Activated CD4-positive, alpha-beta T cell treated with anti-CD3 and anti-CD28 coated beads, Interleukin-10, Interleukin-2, amounts not matched to agents 100 ng/mL and 50 ng/mL, durations not matched to agents 16 hours and 8 hours (primary cell): ENCODE measurements at places on chromosomes 7 and 10.
A peak's percentile ranks its signal among the peaks of the same experiment; 100 is the strongest.

DNA sequence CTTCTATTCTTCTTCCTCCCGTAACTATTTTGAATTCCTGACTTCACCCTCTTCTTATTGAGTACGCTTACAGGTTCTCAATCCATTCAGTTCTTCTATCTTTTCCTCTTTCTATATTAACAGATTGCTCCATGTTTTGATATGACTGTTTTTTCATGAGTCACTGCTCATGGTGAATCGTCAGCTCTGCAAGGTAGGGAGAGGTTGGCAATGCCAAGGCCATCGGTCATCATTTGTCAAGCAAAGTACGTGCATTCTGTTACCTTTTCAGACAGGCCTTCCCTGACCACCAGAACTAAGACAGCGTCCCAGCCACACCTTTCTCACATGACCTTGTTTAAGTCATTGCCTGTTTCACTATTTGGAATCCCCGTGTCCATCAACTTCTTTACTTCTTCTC is 1001.9 kb upstream of the SORCS1 start:
- DNase-seq = no peak

- peak; percentile 90 for DNase-seq
Measured at GRCh38 chr7:601595-602340, 82.1 kb upstream of the PDGFA start.

- peak; percentile 30 for DNase-seq
Measured at GRCh38 chr10:71493741-71494140, 97.0 kb downstream of the CDH23 start.

DNA sequence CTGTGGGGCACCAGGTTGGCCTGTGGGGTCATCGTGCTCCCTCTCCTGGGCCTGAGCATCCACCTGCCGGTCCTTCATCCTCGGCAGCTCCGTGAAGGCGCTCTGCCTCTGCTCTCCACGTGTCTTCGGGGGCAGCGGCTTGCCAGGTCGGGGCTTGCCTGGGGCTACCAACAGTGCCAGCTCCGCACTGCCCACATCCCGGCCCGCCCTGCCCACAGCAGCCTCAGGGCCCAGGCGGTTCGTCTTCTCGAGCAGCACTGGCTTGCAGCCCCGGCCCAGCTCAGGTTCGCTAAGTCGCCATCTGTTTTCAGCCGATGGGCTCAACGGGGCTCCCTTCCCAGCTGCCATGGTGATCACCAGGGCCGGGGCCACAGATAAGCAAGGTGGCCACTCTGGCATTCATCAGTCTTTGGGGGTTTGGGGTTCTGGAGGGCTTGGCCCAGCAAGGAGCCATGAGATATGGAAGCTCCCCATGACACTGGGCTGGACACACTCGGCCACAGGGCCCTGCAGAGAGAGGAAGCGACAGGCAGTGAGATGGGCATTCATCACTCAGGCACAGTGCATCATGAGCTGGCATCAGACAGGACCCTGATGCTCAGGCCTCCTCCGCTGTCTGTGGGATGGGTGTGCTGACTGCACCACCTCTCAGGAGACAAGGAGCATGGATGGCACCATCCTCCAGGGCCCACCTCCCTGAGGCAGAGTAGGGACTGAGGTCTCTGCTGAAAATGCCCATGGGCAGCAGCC is 15.5 kb downstream of the ZNF488 start:
- no peak for DNase-seq

GRCh38 chr10:65355141-65355680 is 1570.6 kb upstream of the LRRTM3 start:
- DNase-seq = no peak

DNA sequence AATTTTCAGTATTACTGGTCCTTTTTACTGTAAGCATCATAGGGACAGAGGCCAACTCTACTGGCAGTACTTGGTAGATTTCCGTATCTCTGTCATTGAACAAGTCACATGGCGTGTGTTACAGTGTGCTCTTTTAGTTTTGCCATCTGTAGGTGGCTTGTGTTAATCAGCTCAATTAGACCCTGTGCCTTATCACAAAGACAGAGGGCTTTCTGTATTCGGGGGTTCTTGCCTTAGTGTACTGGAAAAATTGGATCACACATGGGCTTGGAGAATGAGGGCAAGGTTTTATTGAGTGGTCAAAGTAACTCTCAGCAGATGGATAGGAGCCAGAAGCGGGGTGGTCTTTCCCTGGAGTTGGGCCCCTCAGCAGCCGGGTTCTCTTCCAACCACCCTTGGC is 21.3 kb upstream of the LRGUK start:
- no peak for DNase-seq

DNA sequence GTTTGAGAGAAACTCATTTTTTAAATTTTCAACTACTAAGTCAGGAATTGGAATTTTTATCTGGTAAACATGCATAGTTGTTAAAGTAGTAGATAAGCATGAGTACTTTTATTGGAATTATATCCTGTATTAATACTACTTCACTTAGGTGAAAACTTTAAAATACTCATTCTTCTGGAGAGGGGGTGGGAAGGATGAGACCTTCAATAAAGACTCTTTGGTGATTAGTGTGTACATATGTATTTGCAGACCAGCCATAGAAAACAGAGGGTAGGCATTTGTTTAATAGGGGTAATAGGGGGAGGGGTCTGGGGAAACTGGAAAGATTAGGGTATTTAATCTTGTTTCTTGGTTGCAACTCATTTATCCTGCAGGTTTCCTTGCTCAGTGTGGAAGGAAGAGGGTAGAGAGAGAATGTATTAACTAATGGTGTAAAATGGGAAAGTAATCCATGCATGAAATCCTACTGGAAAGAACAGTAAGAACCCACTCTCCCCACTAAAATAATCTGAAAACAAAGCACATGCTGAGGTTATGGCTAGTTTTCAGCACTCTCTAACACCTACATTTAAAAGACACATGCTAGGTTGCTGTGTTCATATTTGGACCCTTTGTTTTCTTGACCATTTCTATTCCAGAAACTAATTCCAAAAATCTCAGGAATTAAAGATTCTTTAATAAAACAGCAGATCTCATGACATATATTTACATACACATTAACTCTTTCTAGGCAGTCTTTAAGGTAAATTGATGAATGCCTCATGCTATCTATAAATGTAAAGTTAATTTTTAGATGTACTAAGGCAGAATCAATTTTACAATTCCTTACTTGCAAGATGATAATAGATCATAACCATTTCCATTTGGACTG is 6.2 kb upstream of the IGF2BP3 start:
- DNase-seq = no peak

- DNase-seq = no peak
Measured at GRCh38 chr7:129503725-129504124, 1.4 kb downstream of the SMKR1 start.

DNA sequence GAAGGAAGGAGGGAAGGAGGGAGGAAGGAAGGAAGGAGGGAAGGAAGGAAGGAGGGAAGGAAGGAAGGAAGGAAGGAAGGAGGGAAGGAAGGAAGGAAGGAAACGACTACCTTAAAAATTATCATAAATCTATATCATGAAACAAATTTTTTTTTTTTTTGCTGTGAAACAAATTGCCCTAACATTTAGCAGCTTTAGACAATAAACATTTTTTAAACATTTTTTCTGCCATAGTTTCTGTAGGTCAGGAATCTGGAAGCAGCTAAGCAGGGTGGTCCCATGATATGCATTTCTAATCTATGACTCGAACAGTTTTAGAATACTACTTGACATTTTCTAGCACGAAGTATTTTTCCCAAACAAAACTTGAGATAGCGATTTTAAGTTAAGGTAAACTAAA is 42.9 kb upstream of the TSPAN13 start:
- DNase-seq = no peak

- DNase-seq = no peak
Measured at GRCh38 chr10:99917963-99918825, 91.6 kb downstream of the DNMBP start.

GRCh38 chr10:70418229-70418628 is 14.3 kb downstream of the EIF4EBP2 start:
- DNase-seq = peak; percentile 19

DNA sequence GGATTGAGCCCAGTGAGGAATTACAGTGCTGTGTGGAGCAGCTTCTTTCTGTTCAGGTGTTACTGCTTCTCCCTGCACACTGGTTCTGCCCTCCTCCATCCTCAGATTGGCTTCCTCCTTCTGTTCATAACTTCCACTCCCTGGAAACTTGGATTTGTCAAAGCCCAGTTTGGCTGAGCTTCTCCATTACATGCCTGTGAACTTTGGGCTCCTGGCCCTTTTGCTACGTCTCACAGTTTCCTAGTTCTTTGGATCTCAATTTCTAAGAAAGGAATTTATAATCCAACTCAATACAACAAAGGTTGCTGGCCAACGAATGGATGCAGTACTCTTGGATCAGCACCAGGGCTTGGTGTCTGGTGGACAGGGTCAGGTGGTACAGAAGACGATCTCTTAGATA is 318.1 kb downstream of the RPS24 start:
- no peak for DNase-seq

- DNase-seq = no peak
Measured at GRCh38 chr7:155847821-155848435, 35.7 kb upstream of the SHH start.

DNA sequence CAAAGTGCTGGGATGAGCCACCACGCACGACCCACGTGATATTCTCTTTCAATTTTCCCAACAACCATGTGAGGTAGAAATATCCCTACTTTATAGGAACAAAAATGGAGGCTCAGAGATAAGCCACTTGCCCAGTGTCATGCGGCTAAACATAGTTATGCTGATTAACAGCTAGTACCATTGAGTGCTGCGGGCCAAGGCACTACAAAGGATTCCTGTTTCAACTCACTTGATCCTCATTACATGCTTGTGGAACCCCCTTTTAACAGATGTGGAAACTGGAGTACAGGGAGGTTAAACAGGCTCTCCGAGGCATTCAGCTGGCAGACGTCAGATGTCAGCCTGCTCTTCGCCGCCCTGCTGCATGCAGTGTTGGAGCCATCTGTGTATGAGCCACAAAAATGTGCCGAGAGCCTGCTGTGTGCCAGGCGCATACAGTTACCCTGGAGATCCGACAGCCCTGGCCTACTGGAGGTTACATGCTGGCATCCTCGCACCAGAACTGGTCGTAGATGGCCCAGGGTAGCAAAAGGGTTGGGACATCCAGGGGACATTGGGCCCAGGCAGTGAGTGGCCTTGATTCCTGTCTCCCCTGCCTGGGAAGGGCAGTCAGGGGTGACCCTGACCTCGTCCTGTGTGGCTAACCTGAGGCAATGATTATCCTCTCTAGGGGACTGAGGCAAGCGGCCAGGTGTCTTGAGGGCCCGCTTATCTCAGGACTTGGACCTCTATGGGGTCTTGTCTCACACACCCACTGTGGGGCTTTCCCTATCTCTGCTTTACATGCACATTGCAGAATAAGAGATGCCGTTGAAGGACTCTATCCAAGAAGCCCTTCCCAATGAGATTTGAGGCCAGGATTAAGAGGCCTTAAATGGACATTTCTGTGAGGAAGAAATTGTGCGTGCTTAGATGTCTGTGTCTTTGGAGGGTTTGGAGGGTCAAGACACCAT is 18.5 kb upstream of the SRGN start:
- no peak for DNase-seq

- no peak for DNase-seq
Measured at GRCh38 chr10:130080461-130080814, 30.2 kb downstream of the C10orf143 start.

GRCh38 chr7:145957160-145957890 is 159.3 kb upstream of the CNTNAP2 start:
- no peak for DNase-seq

GRCh38 chr10:104577163-104577562 is 63.9 kb upstream of the SORCS3 start:
- no peak for DNase-seq

DNA sequence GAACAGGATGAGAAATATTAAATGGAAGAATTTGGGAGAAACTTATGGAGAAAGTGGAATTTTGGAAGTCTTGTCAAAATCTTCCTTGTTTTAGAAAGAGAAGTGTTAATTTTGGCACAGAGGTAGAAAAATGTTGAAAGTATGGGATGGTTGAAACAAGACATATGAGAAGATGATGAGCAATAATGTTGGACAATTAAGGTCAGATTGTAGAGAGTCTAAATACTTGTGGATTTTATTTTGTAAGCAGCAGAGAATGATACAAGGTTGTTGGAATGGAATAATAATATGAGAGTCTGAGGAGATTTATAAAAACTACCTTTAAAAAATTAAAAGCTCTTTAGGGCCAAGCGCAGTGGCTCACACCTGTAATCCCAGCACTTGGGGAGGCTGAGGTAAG is 34.6 kb downstream of the PHTF2 start:
- DNase-seq = no peak

GRCh38 chr10:30788307-30788706 is 158.8 kb upstream of the LYZL2 start:
- DNase-seq = no peak

- DNase-seq = no peak
Measured at GRCh38 chr10:117264782-117265181, 23.9 kb downstream of the SLC18A2 start.

DNA sequence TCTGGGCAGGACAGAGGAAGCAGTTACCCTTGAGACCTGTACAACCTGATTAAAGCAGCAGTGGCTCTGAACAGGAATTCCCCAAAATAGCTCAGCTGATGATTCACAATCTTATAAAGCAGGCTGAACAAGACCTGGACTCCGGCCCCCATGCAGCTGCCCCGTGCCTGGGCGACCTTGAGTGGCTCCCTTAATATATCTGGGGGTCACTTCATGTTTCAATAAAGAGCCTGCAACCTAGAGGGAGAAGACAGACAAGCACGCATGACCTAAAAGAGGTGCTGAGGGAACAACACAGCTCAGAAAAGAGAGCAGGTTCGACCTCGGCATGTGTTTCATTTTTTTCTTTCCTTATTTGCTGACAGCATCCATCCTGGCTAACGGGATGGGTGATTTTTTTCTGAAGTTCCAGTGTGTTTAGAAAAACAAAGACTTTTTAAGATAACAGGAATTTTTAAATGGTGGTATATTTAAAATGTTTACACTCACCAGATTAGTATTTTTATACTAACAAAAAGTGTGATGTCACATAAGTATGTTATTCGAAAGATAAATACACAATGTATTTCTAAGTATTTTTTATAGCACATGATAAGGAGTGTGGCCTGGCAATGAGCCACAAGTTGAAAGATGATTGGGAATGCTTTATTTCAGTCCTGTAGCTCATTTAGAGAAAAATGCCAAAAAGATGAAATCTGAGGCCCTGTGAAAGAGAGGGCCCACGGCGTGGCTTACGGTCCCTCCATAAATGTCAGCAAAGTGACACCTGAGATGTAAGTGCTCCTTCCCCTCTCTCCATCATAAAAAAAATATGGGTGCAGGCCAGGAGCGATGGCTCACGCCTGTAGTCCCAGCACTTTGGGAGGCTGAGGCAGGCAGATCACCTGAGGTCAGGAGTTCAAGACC is 161.3 kb downstream of the SLIT1 start:
- no peak for DNase-seq

GRCh38 chr10:63689768-63690167 is 168.6 kb downstream of the REEP3 start:
- DNase-seq = no peak

DNA sequence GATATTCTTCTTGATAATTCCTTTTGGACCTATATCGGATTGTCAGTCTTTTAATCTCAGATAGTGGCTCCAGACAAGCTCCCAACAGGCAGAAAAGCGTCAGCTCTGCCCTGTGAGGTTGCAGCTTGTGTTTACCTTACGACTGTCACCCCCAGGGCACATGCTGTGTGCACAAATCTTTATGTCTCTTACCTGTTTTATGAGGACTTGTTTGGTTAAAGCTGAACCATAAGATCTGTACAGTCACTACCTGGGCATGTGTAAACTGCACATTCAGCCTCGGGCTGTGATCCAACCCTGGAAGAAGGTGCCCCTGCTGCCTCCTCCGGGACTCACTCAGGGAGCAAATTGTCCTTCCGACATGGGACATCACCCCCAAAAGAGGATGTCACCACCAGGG is 119.8 kb downstream of the GALNT17 start:
- no peak for DNase-seq
